ENCODE measurements at places on chromosomes 4 and X. TPM values are rescaled to one million over a fixed set of nuclear protein-coding genes. Genes with fewer than 3 reads are reported as not detected.

The CENPVL2 gene
- polyA plus RNA-seq, result not detected

The GLRA2 gene
- polyA plus RNA-seq, result not detected

The VEGFD gene
- polyA plus RNA-seq, result 0.07 TPM

The CYTL1 gene
- polyA plus RNA-seq, result not detected

The SLC39A8 gene
- polyA plus RNA-seq, result 0.69 TPM

The UCHL1 gene
- polyA plus RNA-seq, result 1,295 TPM

The PNMA3 gene
- 0.13 TPM for polyA plus RNA-seq

The CT83 gene
- polyA plus RNA-seq, result not detected
